Omental fat pad (tissue), 4 donors: ENCODE measurements at places on chromosomes 3 and 15.

GRCh38 chr3:160129459-160130061 is 95.7 kb upstream of the C3orf80 start:
- DNase-seq, result no peak

- DNase-seq, result no peak
Observed at GRCh38 chr15:48802257-48802656, 8.6 kb downstream of the CEP152 start.

GRCh38 chr3:12993517-12994356 is 79.5 kb downstream of the IQSEC1 start:
- DNase-seq, result no peak

DNA sequence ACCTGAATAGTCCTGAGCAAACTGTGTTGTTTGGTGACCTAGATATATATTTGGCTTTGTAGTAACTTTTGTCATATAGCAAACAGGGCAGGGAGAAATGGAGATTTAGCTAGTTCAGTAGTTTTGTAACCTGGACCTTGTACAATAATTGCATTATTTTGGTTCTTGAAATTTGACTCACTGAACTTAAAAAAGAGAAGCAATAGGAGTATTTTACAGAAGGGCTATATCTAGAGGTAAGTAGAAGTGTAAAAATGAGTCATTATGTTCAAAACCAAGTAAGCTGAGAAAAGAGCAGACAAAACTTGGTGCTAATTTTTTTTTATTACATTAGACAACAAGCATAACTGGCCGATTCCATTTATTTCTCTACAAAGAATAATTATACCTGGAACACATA is 505.4 kb downstream of the ZIC1 start:
- DNase-seq, result no peak
